ENCODE measurements at places on chromosomes 12 and 14.

DNA sequence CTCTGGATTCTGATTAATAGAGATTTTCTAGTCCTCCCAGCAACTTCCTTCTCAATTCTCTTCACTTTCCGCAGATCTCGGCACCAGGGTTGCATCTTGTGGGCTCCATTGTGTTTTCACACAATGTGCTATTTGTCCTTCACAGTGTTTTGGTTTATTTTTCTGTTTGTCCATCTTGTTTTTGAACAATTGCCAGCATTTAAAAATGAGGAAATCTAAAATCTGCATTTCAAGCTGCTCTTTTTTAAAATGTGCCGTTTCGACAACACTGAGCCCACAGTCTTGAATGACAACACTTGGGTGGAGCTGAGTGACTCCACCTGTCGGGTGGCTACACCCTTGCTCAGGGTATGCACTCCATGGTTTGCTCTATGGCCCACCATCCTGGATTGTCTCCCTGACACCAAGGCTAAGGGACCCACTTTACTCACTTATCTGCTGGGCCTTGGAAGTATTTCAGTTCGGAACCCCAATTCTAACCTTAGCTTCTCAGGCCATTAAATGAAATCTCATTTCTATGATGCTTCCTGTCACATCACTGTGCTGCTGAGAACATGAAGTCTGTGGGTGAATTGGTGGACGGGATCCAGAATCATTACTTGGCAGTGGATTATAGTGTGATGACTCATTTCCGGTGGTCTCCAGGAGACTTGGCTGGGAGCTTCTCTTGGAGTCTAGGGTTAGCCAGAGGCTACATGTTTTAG, 3.4 kb upstream of the MYRFL start:
- DNase-seq = peak; percentile 69

DNA sequence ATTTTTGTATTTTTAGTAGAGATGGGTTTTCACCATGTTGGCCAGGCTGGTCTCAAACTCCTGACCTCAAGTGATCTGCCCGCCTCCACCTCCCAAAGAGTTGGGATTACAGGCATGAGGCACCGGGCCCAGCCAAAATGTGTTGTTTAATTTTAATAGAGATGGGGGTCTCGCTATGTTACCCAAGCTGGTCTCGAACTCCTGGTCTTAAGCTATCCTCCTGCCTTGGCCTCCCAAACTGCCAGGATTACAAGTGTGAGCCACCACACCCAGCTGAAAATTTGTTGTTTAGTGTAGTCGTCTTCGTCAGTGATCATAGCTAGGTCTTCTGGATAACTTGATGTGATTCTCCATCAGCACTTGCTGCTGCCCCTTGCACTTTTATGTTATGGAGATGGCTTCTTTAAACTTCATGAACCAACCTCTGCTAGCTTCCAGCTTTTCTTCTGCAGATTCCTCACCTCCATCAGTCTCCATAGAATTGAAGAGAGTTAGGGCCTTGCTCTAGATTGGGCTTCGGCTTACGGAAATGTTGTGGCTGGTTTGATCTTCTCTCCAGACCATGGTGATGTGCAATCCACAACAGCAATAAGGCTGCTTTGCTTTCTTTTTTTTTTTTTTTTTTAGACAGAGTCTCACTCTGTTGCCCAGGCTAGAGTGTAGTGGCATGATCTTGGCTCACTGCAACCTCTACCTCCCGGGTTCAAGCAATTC, 13.0 kb downstream of the ISCU start:
- DNase-seq = no peak

DNA sequence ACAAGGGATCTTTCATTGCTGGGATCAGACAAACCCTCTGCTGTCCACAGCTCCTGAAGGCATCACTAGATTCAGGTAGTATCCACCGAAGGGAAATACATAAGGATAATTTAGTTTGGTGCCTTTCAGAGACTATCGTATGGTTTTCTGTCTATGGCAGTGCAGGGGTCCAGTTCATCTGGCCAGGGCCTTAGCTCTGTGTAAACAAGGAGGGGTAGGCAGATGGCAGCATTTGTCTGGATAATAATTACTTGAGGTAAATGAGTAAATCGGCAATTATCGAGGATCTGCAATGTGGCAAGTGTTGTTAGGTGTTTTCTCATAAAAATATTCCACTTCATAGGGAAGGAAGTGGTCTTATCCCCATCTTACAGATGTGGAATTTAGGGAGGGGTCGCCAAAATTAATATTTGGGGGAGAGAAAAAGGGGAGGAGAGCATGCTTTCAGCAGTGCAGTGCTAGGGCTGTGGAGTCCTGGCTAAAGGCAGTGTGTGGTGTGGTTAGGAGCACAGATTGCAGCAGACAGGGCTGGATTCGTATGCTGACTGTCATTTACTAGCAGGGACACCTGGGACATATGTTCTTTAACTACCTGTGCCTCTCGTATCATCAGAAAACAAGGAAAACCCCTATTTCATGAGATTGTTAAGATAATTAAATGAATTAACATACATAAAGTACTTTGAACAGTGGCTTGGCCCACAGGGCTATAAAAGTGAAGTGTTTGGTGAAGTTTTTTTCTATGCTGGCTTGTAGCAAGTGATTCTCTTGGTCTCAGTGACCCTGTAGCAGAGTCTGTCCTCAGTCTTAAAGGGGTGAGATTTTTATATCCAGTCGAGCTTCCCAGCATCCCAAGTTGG, 27.1 kb downstream of the RASSF8 start:
- DNase-seq = no peak

DNA sequence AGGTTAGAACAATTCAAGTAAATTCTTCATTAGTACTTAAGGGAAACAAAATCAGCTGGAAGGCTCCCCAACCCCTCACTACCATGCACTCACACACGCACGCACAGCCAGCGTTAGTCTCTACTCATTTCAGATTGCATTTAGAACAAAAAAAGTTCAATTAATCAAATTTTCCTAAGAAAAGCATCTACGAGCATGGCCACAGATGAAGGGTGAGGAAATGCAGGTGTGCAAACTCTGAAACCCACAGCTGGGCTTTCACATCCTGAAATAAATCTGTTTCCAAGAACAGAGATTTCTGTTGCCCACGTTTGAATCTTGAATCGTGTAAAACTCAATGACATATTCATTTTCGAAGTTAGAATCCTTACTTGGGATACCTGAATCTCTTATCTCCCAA, 62.6 kb downstream of the SEL1L start:
- DNase-seq = no peak

- no peak for DNase-seq
Observed at GRCh38 chr14:84767434-84767833, 762.5 kb upstream of the FLRT2 start.

GRCh38 chr14:66037361-66037760, 448.8 kb upstream of the CCDC196 start:
- no peak for DNase-seq

DNA sequence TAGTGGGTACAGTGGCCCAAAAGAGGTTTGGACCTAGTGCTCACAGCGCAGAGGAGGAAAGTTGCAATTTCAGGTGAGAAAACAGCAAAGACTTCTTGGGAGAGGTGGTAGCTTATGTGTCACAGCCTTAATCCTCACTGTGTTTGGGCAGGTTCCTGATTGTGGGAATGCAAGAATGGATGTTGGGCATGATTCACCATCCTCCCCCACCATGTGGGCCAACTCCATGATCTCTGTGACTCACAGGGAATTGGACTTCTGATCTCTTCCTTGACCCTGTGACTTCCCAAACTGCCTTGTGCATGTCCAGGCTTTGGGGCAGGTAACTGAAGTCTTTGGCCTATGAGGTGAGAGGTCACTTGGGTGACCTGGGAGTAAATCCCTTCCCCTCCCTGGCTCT, 1.8 kb upstream of the CHST11 start:
- DNase-seq = peak; percentile 12

- DNase-seq = no peak
Observed at GRCh38 chr12:113860059-113860820, 105.9 kb downstream of the RBM19 start.

- DNase-seq = no peak
Observed at GRCh38 chr12:26555139-26555538, 277.9 kb downstream of the ITPR2 start.

- DNase-seq = no peak
Observed at GRCh38 chr14:35133542-35134328, 11.4 kb downstream of the PRORP start.

- DNase-seq = no peak
Observed at GRCh38 chr12:128643155-128643554, 180.6 kb downstream of the SLC15A4 start.

DNA sequence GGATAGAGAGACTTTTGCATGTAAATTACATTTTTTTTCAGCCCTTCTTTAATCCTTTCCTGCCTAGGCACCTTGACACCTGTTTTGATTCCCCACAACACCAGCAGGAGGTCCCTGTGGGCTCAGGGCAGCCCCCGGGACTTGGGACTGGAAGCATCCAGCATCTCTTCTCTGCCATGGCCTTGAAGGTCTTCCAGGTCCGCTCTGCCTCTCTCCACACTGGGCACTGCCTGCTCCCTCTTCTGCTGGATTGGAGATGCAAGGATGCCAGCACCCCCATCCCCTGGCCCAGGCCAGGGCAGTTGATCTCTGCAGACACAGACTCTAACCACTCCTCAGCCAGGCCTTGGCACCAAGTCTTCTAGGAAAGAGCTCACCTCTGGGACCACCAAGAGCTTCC, 134.5 kb upstream of the C14orf180 start:
- DNase-seq = no peak

DNA sequence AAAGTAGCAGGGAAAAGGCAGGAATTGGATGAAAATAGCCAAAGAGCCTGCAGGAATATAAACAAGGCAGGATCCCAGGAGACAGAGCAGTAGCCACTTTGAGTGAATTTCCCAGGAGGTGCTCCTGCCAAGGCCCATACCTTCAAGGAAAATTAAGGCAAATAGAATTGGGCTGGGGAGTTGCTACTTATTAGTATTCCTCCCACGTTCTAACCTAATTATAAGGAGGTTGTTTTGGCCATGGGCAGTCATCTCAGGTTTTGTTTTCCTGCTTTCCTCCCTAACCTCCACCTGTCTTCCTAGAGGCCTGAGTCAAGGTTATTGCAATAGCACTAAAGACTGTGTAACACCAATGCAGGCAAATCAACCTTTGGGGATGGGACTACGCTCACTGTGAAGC, 73.1 kb downstream of the DAD1 start:
- no peak for DNase-seq

DNA sequence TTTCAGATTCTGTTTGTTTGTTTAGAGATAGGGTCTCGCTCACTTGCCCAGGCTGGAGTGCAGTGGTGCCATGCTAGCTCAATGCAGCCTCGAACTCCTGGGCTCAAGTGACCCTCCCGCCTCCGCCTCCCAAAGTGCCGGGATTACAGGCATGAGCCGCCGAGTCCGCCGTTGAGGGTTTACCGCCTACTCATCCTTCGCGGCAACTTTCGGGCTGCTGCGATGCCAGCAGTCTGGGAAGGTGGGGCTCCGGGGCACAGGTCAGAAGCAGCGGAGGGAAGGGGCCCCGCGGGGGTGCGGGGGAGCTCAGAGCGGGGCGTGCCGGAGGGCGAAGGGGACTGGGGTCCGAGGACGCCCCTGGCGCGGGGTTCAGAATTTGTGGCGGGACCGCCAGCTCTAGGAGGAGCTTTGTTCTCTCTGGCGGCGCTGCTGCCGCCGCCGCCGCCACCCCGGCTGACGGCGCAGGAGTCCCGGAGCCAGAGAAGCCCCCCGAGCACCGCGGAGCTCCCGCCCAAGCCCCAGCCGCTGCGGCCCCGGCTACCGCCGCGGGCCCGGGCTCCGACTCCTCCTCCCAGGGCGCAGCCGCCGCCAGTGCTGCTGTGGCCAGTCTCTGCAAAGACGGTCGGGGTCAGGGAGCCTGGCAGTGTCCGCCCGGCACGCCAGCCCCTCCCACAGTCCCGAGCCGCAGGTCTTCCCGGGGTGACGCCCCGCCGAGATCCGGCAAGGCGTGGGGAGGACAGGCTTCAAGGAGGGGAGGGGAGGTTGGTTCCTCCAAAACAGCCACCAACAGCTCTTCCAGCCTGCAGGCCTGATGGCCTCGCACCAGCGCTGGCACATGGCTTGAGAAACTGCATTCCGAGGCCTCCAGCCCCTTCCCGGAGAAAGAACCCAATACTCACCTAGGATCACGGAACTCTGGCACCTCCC, 10.9 kb upstream of the KRT77 start:
- no peak for DNase-seq

- no peak for DNase-seq
Observed at GRCh38 chr14:60848066-60848465, 113.5 kb downstream of the MNAT1 start.

- DNase-seq = peak; percentile 8
Observed at GRCh38 chr12:47509398-47509851, 196.4 kb downstream of the RPAP3 start.

GRCh38 chr12:116009805-116010204, 267.7 kb downstream of the MED13L start:
- DNase-seq = no peak

DNA sequence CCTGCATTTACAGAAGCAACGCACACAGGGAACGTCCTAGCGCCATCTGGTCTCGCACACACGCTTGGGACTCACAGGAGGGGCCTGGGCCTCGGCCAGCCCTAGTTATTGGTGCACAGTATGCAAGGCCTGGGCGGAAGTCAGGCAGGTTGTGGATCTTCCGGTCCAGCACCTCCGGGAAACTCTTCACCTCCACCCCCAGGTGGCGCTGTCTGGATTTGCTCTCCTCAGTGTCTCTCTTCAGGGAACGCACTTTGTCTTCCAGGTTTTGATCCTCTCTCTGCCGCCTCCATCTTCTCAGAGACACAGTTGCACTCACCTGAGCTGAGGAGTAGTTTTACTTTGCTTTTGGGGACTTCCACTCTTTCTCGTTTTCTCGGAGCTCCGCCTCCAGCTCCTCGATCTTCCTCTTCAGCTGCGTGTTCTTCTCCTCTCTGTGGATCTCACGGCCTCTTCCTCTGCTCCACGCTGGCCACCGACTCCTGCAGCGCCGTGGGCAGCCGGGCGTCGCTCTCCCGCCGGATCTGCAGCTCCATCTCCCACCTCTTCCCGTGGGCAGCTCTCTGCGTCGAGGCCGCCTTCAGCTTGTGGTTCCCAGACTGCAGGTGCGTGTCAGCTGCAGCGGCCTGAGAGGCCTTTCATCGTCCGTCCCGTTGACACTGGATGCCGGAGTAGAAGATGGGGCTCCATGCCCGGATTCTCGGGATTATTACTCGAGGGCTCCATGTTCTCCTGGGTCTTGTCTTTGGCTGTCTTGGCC, 933.8 kb downstream of the TMEM121 start:
- DNase-seq = no peak

- no peak for DNase-seq
Observed at GRCh38 chr14:98742001-98742400, 530.0 kb downstream of the BCL11B start.

DNA sequence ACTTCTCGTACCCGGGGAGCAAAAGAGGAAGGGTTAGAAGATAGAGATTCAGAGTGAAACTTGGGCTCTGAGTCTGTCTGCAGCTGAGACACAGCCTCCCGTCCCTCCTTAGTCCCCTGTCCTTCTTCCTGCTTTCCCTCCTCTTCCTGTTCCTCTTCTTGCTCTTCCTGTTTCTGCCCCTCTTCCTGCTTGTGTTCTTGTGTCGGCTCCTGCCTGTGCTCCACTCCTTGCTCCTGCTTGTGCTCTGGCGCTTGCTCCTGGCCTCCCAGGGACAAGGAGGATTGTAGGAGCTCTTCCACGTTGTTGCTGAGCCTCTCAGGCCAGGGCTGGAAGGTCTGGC, 3.0 kb downstream of the ACRBP start:
- DNase-seq = no peak

GRCh38 chr12:120847814-120848213, 56.3 kb downstream of the SPPL3 start:
- DNase-seq = no peak

GRCh38 chr12:126770188-126770587, 1496.8 kb upstream of the TMEM132C start:
- no peak for DNase-seq

Data from skeletal muscle cell (primary cell).